Activated CD4-positive, CD25-positive, alpha-beta regulatory T cell (primary cell): ENCODE measurements at places on chromosomes 1 and 21.

DNA sequence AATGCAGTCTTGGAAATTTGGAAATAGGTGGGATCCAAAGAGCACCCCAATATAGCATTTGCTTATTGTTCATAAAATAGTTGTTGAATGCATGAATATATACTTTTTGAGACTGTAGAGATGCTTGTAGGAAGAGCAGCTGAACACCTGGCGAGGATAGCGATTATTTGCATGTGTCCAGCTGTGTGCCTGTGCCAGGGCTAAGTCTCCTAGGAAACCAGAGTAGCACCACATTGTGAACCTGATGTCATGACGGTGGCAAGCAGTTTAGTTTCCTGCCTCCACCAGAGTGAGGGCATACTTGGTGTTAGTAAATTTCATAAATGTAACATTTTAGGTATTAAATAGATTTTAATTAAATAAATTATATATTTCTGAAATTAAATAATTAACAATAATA, 37.3 kb upstream of the IRF2BP2 start:
- no peak for DNase-seq

GRCh38 chr1:230215031-230215430, 148.0 kb downstream of the GALNT2 start:
- DNase-seq = no peak

DNA sequence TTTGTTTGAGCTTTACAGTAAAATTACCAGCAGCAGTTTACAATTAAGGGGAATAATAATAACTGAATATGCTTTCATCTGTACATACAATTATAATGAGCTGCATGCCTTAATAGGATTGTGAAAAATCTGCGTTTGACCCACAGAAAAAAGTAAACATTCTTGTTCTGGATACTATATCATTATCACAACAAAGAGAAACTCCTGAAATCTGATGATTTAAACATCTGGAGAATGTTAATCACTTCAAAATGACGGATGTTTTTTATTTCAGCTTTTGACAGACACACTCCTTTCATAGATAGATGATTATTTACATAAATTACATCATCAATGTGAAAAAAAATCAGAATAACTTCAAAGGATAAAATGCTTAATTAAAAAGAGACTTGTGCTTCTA, 58.5 kb downstream of the TYW3 start:
- DNase-seq = no peak

- DNase-seq = no peak
These were observed 11.5 kb downstream of the YBEY start for GRCh38 chr21:46297338-46298271.

- DNase-seq = no peak
These were observed 41.6 kb downstream of the LAMC2 start for GRCh38 chr1:183227422-183228346.

- DNase-seq = no peak
These were observed 15.6 kb downstream of the TNNT2 start for GRCh38 chr1:201361652-201362504.

GRCh38 chr1:26031611-26032220, 10.1 kb downstream of the EXTL1 start:
- no peak for DNase-seq

GRCh38 chr1:227071895-227072587, 131.9 kb downstream of the COQ8A start:
- DNase-seq = no peak

DNA sequence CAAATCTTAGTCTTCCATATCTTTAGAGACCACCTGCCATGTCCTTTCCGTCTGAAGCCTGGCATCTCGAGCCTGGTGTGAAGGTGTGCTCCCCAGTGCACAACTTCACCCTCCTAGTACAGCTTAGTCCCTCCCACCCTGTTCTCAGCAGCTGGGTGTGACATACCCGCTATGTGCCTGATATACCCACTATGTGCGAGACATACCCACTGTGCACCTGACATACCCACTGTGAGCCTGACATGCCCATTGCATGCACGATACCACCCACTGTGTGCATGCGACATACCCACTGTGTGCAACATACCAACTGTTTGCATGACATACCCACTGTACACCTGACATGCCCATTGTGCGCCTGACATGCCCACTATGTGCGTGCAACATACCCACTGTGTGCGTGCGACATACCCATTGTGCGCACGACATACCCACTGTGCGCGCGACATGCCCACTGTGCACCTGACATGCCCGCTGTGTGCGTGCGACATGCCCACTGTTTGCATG, 3.0 kb upstream of the RRP1 start:
- no peak for DNase-seq

DNA sequence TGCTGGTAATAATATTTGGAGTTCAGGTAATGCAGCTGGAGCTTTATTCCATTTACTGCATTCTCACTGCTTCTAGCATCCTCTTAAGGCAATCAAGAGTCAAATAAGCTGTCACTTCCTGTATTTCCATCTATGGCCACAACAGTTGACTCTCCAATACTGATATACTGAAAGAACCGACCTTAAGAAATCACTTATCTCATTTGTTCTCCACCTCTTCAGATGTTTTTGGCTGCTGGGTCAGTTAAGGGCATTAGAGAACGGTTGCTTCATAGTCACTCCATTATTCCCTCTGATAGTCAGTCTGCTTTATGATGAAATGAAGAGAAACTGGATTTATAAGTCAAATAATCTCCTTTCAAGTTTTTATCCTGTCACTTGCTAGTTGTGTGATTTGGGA, 14.2 kb upstream of the RGS4 start:
- no peak for DNase-seq

DNA sequence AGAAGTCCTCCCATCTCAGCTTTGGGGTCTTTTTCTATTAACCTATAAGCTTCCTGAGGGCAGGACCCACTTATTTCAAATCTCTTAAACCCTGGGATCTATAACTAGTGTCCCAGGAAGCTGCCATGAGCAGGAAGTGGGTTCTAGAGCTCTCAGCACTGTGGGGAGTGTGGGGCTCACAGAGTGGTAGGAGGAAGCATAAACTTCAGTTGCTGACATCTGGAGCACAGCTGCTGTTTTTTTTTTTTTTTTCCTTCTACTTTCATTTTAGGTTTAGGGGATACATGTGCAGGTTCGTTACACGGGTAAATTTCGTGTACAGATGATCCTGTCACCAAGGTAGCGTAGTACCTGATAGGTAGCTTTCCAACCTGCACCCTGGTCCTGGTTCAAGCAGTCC, 59.3 kb downstream of the AK4 start:
- no peak for DNase-seq

DNA sequence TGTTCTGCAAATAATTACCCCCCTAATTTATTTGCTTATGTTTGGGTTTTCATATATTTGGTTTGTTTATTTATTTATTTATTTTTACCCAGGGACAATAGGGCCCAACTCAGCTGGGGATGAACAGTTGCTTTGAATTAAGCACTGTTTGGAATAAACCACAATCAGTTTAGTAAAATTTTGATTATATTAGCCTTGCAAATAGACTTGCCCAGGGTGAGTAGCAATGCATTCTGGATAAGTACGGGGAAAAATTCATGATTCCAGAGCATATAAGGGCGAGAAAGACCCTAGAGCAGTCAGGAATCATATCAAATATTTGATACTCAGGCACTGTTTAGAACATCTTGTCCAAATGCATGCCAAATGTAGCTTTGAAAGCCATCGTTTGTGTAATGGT, 242.7 kb downstream of the OMA1 start:
- no peak for DNase-seq

DNA sequence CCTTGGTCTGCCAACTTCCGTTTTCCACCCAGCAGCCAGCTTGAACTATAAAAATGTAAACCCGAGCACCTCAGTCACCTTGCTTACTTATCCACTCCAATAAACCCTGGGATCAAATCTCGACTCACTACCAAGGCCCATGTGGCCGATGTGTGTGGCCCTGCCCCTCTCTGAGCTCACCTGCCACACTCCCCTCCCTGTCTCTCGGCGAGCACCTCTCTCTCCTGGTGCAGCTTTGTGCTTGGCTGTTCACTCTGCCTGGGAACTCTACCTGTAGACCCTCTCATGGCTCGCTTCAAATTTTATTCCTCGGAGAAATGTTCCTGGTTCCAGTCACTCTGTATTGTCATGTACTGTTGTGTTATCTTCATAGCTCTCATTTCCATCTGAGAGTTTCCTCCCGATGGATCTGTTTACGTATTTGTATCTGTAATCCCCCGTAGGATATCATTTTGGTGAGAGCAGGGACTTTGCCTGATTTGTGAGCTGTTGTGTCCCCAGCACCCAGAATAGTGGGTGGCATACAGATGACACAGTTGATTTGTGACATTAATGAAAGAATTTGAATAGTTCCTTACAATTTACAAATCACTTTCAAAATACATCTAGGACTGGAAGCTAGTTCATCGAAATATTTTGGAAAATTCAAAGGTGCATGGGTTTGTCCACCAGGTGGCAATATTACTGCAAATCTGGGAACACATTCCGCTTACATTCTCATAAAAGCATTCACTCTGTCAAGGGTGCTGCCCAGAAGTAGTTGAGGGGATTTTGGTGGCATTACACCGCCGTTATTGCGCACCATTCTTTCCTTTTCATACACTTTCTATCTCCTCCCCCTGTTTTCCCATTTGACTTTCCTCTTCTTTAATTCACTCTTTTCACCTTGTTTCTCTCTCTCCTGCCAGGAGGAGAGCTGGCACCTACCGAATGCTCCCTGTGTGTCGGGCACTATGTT, 95.3 kb downstream of the ABCA4 start:
- no peak for DNase-seq

DNA sequence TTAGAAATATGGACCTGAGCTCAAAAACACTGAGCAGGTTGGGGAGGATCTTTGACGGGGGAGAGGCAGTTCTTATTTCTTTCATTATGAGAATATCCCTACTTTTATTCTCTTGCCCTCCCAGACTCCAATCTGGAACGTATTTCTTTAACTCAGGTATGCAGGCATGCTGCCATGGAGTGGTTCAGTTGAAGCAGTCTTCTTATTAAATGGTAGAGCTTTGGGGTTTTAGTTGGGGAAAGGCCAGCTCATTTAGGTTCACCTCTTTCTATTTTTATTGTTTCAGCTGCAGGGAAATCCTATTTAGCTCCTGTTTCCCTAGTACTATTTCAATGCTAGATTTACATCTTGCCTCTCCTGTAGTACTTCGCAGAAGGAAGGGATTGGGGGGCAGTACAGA, 198.9 kb downstream of the TTLL7 start:
- no peak for DNase-seq

DNA sequence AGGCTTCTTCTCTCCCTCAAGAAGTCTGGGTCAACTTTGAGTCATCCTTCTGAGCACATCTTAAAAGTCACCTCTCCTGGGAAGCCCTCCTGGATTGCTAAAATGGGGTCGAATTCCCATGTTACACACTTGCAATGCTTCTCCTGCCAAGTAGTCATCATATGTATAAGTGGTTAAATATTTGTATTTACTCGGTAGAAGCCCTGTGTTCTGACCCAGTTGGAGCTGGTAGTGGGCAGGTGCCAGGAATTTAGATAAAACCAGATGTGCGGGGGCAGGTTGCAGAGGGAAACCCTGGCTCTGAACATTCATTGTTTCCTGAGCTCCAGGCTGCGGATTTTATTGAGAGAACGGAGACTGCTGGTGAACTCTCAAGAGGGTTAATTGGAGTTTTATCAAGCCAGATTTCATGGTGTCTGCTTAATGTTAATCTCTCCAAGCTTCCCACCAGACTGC, 52.8 kb upstream of the RPL11 start:
- no peak for DNase-seq

- no peak for DNase-seq
These were observed 12.9 kb downstream of the NEK7 start for GRCh38 chr1:198169672-198170071.

DNA sequence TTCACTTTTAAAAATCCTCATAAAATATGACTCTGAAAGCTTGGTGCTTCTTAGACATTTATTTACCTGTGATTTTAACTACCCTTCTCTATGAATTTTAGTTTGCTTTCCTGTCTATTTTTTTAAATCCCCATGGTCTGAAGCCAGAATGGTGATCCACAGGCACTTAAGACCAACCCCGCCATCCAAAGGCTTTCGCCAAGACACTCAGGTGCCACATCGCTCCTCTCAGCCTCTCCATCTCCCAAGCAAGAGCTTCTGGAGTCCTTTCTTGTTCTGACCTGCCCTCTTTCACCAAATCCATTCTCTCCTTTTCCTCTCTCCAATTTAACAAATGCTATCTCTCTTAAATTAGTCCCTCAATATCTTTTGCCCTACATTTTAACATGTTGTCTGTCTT, 464.6 kb downstream of the PCP4 start:
- no peak for DNase-seq
